ENCODE measurements at places on chromosomes 7 and 10.
A peak's percentile ranks its signal among the peaks of the same experiment; 100 is the strongest.

DNA sequence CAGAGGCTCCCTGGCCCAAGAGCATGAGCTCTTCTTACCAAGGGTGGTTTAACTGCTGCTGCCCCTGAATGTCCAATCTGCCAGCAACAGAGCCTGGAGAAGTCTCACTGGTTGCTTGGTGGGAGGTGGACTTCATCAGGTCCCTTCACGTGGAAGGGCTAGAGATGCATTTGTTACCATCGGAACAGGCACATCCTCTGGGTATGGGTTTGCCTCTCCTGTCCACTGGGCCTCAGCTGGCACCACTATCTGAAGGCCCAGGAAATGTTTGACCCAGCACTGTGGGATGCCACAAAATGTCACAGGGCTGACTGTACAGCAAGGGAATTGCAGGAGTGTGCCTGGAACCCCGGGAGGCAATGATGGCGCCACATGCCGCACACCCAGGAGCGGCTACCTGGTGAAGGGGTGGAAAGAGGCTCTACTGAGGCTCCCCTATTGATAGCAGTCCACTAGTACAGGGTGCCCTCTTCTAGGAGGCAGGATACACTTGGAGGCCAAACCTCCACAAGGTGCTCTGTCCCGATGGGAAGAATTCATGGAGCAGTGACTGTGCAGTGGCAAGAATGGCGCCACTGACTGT lies 603.1 kb upstream of the MGMT start:
- DNase-seq = no peak

- no peak for DNase-seq
These were observed 21.9 kb upstream of the ADAM22 start for GRCh38 chr7:87912121-87912520.

DNA sequence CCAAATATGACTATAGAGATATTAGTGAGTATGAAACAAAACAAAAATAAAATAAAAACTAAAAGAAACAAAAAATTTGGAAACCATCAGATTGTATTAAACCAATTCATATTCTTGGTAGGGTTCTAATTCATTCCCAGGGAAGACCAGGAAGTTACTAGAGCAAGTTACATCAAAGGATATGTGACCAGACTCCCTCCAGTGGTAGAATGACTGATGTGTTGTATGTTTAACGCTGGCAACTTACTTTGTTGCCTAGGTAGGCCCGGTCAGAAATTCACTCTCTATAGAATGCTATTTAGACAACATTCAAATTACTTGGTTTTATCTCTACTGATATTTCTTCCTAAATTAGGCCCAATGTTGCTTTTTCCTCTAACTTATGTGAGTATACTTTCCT lies 5.2 kb downstream of the PHYHIPL start:
- peak; percentile 87 for DNase-seq

DNA sequence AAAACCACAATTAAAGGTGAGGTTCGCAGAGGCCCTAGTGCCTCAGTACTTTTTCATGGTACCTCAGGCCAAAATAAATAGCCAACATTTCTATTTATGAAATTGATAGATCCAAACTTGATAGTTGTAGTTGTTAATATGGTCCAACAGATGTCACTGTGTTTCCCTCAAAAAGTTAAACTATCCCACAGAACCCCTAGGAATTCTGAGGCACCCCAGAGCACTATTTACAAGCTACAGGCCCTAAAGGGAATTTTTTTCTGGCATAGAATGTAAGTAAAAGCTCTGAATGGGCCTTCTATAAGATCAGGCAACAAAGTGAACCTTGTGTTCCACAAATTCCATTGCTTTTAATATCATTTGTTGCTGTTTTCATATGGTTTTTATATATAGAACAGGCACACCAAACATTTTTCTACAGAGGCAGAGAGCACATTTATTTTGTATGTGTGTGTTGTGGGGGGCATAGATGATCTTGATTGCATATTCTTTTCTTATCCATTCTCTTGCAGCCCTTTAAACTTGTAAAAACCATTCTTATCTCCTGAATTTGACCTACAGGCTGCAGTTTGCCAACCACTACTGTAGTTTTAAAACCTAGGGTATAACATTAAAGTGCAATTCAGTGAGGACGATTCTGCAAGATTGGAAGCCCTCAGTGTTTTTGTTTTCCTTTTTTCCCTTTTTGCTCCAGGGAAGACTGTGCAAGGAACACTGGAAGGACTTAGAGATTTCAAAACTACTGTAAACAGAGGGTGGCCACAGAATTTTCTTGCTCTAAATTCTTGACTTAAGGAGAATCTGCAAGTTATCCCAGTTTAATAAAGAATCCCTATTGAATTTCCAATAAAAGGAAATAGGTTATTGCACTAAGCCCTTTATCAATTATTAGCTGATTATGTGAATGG lies 3.5 kb upstream of the ARL4A start:
- no peak for DNase-seq

DNA sequence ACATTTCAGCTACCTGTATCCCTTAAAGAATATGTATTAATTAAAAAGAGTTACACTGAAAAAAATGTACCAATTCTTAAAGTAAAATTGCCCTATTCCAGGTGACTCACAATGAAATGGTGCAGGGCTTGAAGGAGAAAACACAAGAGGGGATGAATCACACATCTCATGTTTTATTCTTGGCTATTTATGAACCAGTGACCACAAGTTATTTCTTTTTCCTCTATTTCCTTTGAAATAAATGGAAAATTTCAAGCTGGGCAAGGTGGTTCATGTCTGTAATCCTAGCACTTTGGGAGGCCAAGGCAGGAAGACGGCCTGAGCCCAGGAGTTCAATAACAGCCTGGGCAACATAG lies 106.8 kb downstream of the UBE2H start:
- DNase-seq = no peak

DNA sequence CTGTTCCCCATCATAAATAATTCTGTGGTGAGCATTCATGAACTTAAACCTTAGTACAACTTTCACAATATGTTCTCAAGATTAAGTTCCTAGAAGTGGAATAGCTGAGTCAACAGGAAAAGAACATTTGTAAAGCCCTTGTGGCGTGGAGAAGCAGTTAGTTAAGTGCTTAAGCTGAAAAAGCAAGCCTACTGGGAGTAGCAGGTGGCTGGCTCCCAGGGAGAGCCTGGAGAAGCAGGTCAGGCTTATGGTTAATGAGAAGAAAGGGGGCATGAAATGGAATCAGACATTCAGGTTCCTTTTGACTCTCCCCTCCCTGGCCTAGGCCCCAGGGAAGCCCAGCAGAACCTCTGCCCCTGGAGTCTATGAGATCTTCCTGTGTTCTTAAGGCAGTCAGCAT lies 35.3 kb downstream of the VSTM4 start:
- no peak for DNase-seq

DNA sequence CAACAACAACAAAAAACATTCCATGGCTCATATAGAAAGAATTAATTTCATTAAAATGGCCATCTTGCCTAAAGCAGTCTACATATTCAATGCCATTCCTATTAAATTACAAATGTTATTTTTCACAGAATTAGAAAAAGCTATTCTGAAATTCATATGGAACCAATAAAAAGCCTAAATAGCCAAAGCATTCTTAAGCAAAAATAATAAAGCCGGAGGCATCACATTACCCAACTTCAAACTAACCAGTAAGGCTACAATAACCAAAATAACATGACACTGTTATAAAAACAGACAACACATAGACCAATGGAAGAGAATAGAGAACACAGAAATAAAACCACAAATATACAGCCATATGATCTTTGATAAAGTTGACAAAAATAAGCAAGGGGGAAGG lies 330.4 kb downstream of the KIF20B start:
- DNase-seq = no peak

- peak; percentile 32 for DNase-seq
These were observed 251.1 kb upstream of the LRRN3 start for GRCh38 chr7:110839866-110840265.

GRCh38 chr10:34260904-34261303 lies 554.2 kb downstream of the PARD3 start:
- DNase-seq = no peak

GRCh38 chr7:81851413-81851812 lies 81.6 kb upstream of the HGF start:
- no peak for DNase-seq

DNA sequence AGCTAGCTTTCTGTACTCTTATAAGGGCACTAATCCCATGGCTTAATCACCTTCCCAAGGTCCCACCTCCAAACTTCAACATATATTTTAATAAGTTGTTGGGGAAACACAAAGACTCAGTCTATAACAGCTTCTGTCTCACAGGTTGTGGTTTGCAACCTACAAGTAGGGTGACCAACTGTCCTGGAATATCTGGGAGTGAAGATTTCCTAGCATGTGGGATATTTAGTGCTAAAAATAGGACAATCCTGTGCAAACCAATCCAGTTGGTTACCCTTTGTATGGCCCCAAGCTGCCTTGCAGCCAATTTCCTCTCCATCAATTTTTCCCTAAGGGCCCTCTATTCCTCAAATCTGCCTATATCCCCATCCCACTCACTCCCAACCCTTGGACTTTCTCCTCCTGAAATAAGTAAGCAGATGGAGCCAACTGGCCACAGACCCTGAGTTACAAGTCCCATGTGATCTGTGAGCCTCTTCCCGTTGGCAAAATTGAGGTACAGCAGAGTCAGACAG lies 82.3 kb downstream of the FAM13C start:
- DNase-seq = no peak

- no peak for DNase-seq
These were observed 17.1 kb downstream of the LRRN3 start for GRCh38 chr7:111108000-111108399.

GRCh38 chr10:59435707-59436106 lies 73.4 kb upstream of the FAM13C start:
- DNase-seq = no peak

DNA sequence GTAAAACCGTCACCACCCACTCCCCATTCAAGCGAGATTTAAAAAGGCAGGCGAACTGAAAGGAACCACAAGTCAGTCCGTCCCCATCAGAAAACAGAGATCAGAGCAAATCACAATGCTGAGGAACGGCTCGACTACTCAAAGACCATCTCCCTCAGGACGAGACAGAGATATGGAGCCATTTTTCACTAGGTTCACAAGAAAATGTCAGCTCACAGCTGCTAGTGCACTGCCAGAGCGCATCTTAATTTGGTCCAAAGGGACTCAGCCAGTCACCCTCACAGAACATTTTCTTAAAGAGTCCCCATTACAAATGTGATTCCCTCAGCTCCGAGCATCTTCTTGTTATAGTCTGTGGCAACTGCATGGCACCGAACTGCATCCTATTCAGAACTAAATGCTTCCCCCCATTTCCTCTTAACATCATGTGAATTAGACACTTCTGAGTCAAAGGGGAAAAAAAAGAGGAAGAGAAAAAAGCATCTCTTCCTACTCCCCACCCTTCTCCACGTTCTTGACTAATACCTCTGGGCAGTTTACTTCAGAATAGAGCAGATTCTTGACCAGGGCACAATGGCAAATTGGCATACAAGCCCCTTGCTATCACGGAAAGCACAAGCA lies 683.9 kb downstream of the MAGI2 start:
- peak; percentile 70 for DNase-seq

DNA sequence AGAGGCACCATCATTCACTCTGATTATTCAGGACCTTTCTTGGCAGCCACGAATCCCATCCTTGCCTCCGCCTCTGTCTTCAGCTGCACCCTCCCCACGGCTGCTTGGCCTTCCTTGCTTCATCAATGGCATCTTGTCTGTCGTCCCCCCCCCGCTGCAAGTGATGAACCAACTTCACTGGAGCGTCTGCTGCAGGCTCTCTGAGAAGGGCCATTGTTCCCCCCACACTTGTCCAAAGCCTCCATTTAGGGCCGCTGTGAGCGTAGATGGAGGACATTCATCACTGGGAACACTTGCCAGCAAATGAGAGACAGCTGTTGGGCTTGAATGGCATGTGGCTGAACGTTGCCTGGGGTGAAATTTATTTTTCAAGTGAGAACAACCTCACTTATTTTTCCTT lies 20.1 kb downstream of the AFAP1L2 start:
- peak; percentile 85 for DNase-seq

DNA sequence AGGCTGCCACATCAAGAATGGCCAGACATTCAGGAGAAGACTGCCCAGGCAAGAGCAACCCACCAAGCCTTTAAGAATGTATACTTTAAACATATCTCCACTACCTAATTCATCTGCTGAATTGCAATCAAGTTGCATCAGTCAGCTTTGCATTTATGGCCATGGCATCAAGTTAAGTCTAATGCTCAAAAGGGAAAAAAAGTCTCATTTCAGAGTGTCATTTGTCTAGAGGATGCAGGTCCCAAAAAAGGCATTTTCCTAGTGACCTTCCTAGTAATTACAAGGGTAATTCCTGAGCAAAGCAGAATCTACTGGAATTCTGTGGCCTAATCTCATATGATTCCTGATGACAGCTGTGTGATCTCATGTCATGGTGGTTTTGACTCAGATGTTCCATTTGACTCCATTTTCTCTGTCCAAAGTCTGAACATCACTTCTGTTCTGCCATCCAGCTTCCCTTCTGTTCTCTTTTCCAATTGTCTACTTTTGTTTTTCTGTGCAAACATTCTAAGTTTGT lies 7.3 kb upstream of the CABCOCO1 start:
- DNase-seq = no peak

- no peak for DNase-seq
These were observed 206.2 kb downstream of the DIP2C start for GRCh38 chr10:483261-483660.

DNA sequence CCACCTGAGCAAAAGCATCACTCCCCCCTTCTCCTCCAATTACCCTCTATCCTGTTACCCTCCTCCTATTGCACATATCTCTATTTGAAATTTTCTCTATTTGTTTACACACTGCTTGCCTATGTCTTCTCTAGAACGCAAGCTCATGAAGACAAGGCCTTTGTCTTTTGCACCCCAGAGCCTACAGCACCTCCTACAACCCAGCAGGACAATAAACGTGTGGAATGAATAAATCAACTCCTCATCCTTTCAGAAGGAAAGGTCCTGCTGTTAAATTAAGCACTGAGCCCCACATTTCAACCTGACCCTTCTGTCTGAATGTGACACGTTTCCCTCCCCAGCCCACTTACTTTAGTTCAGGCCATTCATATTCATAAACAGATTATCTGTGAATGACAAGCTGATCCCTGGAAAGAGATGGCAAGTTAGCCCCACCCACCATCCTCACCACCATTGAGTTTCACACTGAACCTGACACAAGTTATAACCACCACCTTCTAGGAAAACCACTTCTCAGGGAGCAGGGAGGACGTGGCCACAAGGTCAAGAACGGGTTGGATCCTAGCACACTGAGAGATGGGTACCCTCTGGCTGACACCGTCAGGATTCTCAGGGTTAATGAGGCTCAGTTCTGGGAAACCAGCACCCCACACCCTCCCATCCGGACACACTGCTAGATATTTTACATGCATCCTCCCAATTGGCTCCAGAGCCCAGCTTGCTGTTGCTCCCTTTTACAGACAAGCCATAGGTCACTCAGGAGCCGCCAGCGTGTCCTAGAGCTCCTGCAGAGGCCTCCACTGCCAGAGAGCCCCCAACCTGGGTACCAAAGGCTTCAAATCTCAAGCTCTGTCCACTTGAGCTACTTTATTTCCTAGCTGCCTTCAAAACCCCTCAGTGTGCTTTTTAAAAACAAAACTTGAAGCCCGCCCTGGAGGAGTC lies 934 bp downstream of the PRTFDC1 start:
- peak; percentile 73 for DNase-seq

GRCh38 chr10:93447970-93448369 lies 34.2 kb downstream of the MYOF start:
- DNase-seq = no peak
